ENCODE measurements at places on chromosomes 1 and 21.
A peak's percentile ranks its signal among the peaks of the same experiment; 100 is the strongest.

- DNase-seq: no peak
- H3K4me1 ChIP-seq: no peaks in the 10 kb centered on the region
- no peak overlapping the region for H3K4me3 ChIP-seq
- H3K27me3 ChIP-seq: peaks cover 22% of the 10 kb centered on the region
- no peaks in the 10 kb centered on the region for H3K36me3 ChIP-seq
Observed at GRCh38 chr21:42350318-42350910, 380 bp downstream of the TFF2 start.

DNA sequence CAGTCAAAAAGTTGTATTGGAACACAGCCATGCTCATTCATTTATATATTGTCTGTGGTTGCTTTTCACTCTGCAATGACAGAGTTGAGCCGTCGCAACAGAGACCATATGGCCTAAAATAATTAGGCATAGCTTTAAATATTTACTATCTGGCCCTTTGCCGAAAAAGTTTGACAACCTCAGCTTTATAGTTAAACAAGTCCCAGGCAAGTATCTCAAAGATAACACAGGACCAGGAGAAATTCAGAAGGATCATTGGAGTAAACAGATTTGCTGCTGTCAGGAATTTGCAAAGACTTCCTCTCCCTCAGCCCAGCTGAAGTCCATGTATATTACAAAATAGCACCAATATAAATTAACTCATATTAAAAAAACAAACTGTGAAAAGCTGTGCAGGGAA lies 34.4 kb downstream of the NID1 start:
- H3K27ac ChIP-seq: no peak overlapping the region
- H3K4me3 ChIP-seq: no peak overlapping the region
- peaks cover 5% of the 10 kb centered on the region for H3K36me3 ChIP-seq
- DNase-seq: no peak
- H3K4me1 ChIP-seq: no peaks in the 10 kb centered on the region

GRCh38 chr1:20470194-20470593 lies 15.8 kb downstream of the CAMK2N1 start:
- peaks cover 22% of the 10 kb centered on the region for H3K27me3 ChIP-seq
- H3K4me3 ChIP-seq: no peak overlapping the region
- no peak for DNase-seq
- no peak overlapping the region for H3K27ac ChIP-seq
- no peaks in the 10 kb centered on the region for H3K4me1 ChIP-seq
- no peaks in the 10 kb centered on the region for H3K36me3 ChIP-seq

DNA sequence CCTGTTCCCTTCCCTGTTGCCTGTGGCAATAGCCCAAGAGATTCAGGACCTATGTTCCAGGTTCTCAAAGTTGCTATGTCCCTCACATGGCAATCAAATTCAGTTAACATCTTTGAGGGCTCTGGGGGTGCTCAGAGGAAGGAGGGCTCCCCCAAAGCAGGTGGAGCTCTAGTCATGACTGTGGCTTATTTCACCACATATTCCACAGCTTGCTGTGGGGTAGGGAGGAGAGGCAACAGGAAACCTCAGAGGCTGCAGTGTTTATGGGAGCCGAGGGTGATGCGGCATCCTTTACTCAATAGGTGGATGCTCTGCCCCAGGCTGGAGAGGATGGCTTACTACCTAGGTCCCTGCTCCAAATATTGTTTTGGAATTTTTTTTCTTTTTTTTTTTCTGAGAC lies 1.2 kb upstream of the MKNK1 start:
- peaks cover 32% of the 10 kb centered on the region for H3K4me1 ChIP-seq
- peak overlapping the region; percentile 90 for H3K4me3 ChIP-seq
- no peaks in the 10 kb centered on the region for H3K27me3 ChIP-seq
- peak overlapping the region; percentile 77 for H3K27ac ChIP-seq
- peaks cover 25% of the 10 kb centered on the region for H3K36me3 ChIP-seq

GRCh38 chr1:1620433-1621139 lies 5.3 kb downstream of the MIB2 start:
- H3K4me1 ChIP-seq: peaks cover 64% of the 10 kb centered on the region
- peak overlapping the region; percentile 85 for H3K27ac ChIP-seq
- peak; percentile 57 for DNase-seq
- H3K4me3 ChIP-seq: peak overlapping the region; percentile 15
- H3K27me3 ChIP-seq: no peaks in the 10 kb centered on the region
- peaks cover 34% of the 10 kb centered on the region for H3K36me3 ChIP-seq

GRCh38 chr1:227661495-227661894 lies 73.6 kb downstream of the JMJD4 start:
- H3K36me3 ChIP-seq: peaks cover 13% of the 10 kb centered on the region
- H3K4me3 ChIP-seq: no peak overlapping the region
- DNase-seq: no peak
- no peaks in the 10 kb centered on the region for H3K27me3 ChIP-seq
- H3K27ac ChIP-seq: no peak overlapping the region

DNA sequence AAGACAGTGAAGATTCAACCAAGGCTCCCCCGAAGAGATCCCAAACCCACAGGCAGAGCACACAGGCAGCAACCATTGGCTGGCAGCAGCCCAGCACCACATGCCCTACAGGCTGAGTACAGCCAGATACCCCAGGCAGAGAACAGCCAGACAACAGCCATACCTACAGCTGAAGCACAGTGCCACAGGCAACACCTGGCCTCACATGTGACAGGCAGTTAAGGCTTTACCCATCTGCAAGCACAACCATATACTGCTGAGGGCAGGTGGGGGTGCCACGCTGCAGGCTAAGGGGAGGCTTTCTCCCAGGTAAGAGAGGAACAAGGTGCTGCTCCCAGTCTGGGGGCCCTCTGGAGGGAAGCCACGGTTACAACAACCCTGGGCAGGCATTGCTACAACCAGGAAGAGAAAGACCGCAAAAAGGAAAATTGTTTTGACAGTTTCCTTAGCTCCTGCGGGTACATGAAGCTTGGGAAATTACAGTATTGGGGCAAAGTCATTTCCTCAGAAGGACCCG lies 12.3 kb downstream of the CHIT1 start:
- DNase-seq: no peak
- H3K4me1 ChIP-seq: peaks cover 12% of the 10 kb centered on the region
- no peaks in the 10 kb centered on the region for H3K27me3 ChIP-seq
- no peak overlapping the region for H3K4me3 ChIP-seq
- H3K27ac ChIP-seq: no peak overlapping the region

GRCh38 chr1:174989536-174990220 lies 10.1 kb upstream of the CACYBP start:
- H3K4me1 ChIP-seq: peaks cover 4% of the 10 kb centered on the region
- no peaks in the 10 kb centered on the region for H3K36me3 ChIP-seq
- peak; percentile 31 for DNase-seq
- H3K27me3 ChIP-seq: no peaks in the 10 kb centered on the region

DNA sequence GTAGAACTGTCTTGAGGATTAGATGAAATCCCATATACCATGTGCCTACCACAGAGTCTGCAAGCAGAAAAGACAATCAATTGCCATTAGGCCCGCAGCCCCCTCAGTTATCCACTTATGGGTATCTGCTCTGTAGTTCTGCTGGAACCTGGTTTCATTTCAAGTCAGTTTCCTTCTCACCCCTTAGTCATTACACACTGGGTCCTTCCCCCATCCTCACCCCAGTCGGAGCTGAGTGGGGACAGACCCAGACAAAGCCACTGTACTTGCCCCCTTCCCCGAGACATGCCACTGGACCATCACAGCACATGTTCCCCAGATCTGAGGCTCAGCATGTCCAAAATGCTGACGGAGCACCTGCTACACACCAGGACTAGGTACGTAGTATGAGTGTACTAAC lies 21.2 kb downstream of the PGLYRP3 start:
- no peaks in the 10 kb centered on the region for H3K4me1 ChIP-seq
- peaks cover 25% of the 10 kb centered on the region for H3K27me3 ChIP-seq
- DNase-seq: no peak
- H3K27ac ChIP-seq: no peak overlapping the region
- no peaks in the 10 kb centered on the region for H3K36me3 ChIP-seq

DNA sequence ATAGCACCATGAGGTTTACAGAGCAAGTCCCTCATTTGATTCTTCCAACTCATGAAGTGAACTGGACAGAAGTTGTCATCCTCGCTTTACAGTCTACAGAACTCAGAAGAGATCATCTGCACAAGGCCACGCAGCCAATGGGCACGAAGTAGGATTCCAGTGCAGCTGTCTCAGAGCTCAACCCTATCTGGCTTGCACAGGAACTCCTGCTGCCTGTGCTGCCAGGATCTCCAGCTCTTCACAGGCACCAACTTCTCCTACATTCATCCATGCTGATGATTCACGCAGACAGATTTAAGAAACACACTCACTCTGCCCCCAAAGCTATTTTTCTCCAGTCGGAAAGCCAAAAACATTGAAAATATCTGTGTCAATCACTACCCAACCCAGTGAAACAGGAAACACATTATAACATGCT lies 157.0 kb downstream of the RERE start:
- peak overlapping the region; percentile 94 for H3K27ac ChIP-seq
- DNase-seq: peak; percentile 87
- H3K27me3 ChIP-seq: no peaks in the 10 kb centered on the region
- peak overlapping the region; percentile 32 for H3K4me3 ChIP-seq
- peaks cover 62% of the 10 kb centered on the region for H3K4me1 ChIP-seq

DNA sequence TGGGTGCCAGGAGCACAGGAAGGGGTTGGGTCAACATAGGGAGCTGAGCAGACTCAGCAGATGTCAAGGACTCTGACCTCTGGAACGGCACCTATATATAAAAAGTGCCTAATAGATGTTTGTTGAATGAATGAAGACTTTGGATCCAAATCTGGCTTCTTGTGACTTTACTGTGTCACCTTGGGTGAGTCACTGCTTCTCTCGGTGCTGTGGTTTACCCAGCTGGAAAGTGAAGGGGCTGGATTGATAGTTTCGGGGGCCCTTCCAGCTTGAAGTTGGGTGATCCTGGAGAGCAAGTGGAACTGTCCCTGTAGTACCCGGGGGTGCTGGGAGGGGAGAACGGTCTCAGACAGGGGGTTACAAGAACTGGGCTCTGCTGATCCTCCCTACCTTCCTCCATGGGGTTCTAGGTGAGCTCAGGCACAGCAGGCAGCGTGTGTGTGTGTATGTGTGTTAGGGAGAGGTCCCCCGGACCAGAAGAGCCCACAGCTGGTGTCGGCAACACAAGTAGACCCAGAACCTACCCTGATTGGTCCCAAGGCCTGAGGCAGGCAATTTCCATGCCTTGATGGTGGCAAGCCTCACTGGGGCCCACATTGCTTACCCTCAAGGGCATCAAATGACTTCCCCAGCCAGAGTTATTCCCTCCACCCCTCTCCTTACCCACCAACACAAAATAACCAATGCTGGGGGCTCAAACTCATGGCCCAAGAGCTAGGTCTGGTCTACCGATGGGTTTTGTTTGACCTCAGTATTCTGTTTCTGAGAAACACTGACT lies 5.5 kb upstream of the PADI1 start:
- no peak overlapping the region for H3K27ac ChIP-seq
- H3K27me3 ChIP-seq: peaks cover 3% of the 10 kb centered on the region
- H3K4me3 ChIP-seq: no peak overlapping the region
- no peaks in the 10 kb centered on the region for H3K4me1 ChIP-seq
- DNase-seq: peak; percentile 21

DNA sequence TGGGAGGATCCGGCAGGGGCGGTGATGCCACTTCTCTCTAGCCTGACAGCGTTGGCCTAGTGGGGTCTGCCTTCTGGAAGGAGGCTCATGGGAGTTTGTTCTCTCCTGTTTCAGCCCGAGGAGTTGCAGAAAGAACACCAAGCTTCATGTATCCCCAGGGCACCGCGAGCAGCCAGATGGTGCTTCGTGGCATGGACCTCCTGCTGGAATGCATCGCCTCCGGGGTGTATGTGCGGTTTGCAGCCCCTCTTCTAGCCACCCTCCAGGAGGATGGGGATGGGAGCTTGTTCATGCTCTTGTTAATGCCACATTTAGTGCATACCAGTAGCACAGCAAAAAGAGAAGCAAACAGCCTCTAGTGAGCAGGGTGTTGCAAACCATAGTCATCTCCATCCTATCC lies 74.9 kb upstream of the CNTN2 start:
- DNase-seq: no peak
- no peaks in the 10 kb centered on the region for H3K27me3 ChIP-seq
- H3K4me1 ChIP-seq: no peaks in the 10 kb centered on the region
- H3K27ac ChIP-seq: no peak overlapping the region

DNA sequence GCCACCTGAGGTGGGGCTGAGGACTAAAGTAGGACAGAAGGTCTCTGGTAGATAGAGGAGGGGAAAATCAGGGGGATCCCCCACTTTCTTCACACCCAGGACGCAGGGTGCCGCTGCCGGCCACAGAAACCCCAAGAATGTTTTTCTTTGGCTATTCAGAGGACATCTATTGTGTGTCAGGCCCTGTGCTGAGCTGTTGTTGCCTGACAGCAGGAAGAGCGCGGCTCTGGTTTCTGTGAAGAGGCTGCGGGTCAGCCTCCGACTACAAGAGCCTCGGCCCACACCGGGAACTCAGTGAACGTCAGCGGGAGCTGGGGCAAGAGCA lies 407 bp upstream of the PIGV start:
- no peak for DNase-seq

- H3K4me3 ChIP-seq: no peak overlapping the region
- DNase-seq: no peak
- H3K27me3 ChIP-seq: no peaks in the 10 kb centered on the region
- no peaks in the 10 kb centered on the region for H3K36me3 ChIP-seq
Observed at GRCh38 chr1:43524804-43525203, 5.9 kb upstream of the PTPRF start.

DNA sequence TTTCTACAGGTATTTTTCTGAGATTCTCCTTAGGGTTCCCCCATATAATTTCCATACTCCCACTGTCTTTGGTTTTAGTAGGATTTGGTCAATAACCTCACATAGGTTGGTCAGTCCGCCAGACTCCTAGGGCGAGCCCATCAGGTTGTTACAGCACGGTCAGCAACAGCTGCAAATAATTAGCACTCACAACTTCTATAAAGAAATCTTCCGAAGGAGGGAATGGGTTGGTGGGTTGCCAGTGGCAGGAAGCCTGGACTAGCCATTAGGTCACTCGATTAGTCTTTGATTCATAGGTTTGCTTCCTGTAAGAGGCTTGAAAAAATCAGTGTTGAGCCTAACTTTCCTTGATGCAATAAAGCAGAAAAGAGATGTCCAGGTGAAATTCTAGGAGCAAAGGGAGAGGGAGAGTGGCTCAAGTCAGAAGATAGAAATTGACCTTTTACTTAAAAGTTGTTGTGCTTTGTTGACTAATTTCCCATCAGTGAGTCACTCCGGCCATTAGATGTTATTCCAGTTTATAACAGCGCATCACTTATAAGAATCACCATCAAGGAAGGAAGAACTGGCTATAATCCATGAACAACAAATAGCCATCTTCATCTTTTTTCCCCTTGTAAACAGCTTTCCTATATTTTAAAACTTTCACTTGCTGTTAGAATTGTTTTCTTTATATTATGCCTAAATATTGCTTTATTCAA lies 88.3 kb downstream of the TPR start:
- H3K4me3 ChIP-seq: no peak overlapping the region
- H3K4me1 ChIP-seq: no peaks in the 10 kb centered on the region
- no peak overlapping the region for H3K27ac ChIP-seq
- no peaks in the 10 kb centered on the region for H3K27me3 ChIP-seq
- no peaks in the 10 kb centered on the region for H3K36me3 ChIP-seq
- no peak for DNase-seq

GRCh38 chr1:114156538-114157274 lies 3.0 kb upstream of the SYT6 start:
- no peak overlapping the region for H3K4me3 ChIP-seq
- H3K27me3 ChIP-seq: peaks cover 49% of the 10 kb centered on the region
- no peak overlapping the region for H3K27ac ChIP-seq
- no peak for DNase-seq
- peaks cover 20% of the 10 kb centered on the region for H3K4me1 ChIP-seq
